ENCODE measurements at places on chromosomes 1 and 21. TPM values are rescaled to one million over a fixed set of nuclear protein-coding genes. Genes with fewer than 3 reads are reported as not detected.

DNA sequence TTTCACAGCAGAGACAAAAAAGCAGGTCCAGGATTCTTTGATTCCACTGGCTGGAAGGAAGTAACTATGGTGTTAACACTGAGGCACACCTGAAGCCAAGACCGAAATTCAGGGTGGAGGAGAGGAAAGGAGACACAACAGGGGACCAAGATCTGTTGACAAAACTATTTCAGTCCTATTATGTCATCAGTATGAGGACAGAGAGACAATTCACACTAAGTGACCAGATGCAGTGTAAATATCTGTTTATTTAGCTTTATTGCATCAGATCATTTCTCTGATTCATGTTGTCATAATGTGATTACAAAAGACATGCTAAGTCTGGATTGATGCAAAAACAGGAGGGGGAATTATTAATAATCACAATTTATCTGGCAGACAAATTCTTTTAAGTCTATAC, 118.8 kb downstream of the SIPA1L2 start:
- no peak for DNase-seq

GRCh38 chr1:89987159-89987819, 7.6 kb upstream of the ZNF326 start:
- DNase-seq = peak; percentile 79

Gene BLACAT1
- 5.9 TPM for polyA plus RNA-seq

DNA sequence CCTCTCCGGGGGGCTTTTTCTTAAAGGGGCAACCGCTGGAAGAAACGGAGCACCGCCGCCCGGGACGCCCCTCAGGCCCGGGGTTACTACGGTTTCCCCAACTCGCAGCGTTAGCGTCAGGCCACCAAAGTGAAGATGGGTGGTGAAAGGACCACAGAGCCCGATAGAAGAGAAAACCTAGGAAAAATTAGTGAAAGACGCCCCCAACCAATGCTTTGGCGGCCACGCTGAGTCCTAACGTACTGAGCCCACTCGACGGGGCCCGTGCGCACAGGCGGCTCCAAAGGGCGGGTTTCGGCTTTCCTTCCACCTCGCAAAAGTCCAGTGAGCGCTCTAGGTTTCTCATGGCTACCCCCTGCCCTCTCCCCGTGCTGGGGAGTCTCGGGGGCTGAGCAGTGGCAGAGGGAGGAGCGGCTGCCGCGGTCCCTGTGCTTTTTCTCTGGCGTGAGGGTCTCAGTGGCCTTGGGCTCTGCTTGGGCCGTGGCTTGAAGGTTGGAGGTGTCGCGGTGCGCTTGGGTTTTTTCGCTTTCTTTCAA, 12.2 kb upstream of the SPEN start:
- DNase-seq = no peak

Gene PGM1
- polyA plus RNA-seq = 27.5 TPM

Measured in testis (tissue), 5 donors.